ENCODE measurements at places on chromosomes 5 and 9.

DNA sequence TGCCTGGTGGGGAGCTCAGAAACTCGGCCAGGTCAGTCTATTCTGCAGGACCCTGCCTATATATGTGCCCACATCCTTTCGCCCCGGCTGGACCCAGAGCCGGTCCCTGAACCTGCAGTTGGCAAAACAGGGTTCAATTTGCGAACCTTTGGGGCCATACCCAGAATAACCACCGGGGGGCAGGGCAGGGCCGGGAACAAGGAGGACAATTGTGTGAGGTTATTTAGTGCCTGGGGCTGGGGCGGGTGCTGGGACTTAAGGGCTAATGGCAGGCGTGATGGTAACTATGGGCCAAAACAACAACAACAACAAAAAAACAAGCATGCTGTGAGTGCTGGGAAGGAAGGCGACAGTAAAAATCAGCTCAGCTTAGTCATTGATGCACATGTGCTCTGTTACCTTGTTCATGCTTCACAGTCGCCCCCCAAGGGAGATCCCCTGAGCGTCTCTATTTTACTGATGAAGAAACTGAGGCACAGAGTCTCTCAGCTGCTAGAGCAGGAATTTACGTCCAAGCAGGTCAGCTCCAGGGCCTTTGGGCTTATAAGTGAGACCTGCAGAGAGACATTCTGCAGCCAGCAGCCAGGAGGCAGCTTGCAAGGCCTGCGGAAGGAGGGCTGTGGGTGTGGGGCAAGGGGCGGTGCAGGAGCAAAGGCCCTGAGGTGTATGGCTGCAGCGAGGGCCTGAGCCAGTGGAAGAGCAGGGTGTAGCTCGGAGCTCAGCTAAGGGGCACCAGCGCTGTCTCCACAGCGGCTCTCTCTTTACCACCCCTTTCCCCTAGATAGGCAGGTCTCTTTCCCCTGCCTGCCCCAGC, 106.0 kb downstream of the PHF2 start:
- peak; percentile 37 for DNase-seq

- peak; percentile 38 for DNase-seq
These were observed 5.4 kb upstream of the NRARP start for GRCh38 chr9:137307255-137308056.

- DNase-seq, result no peak
These were observed 14.1 kb upstream of the IQGAP2 start for GRCh38 chr5:76388791-76389512.

DNA sequence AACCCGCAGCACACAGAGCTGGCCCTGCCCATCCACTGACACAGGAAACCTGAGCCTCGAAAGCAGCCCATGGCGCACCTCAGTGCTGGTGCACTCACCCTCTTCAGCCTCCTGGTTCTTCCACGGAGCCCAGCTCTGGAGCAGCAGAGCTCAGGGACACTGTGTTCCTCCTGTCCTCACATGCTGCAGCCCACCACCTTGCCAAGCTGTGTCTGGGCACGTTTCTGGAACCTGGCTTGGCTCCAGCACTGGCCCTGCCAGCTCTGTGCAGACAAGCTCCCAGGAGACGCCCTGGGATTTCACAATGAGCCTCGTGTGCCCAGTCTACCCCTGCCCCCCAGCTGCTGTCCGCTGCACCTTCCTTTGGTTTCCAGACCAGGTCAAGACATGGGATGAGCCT, 119.5 kb downstream of the SYK start:
- peak; percentile 39 for DNase-seq

DNA sequence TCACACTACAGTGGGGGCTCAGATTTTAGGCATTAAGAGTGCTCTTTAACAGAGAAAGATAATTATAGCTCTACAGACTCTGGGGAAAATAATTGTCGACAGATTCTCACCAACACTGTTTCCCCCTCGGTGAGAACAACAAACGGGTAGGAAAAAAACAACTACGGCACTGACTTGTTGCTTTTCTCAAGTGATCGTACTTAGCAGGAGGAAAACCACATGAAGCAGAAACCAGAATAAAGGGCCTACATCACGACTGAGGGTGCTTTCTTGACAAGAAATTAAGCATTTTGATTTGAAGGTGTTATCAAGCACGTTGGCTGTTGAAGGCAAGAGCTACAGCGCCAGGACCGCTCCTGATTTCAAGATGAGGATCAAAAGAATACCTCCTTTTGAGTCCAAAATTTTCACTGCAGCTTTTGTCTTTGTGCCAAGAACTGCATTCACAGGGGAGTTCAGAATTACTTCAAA, 27.2 kb upstream of the CER1 start:
- DNase-seq, result peak; percentile 39

- peak; percentile 6 for DNase-seq
These were observed 128.7 kb downstream of the BRINP1 start for GRCh38 chr9:119240546-119240945.

GRCh38 chr9:124941679-124942561, 1.0 kb upstream of the GOLGA1 start:
- peak; percentile 73 for DNase-seq

- DNase-seq, result peak; percentile 81
These were observed 708.6 kb upstream of the WWC1 start for GRCh38 chr5:167582886-167583285.

Measured in muscle of leg (tissue), 16 donors.